Dermis microvascular lymphatic vessel endothelial cell (primary cell): ENCODE measurements at places on chromosomes 4 and X. TPM values are rescaled to one million over a fixed set of nuclear protein-coding genes. Genes with fewer than 3 reads are reported as not detected.

TMEM31 gene
- 0.13 TPM in 1 of 2 replicates, not detected in the other for total RNA-seq

RADX gene
- under 0.01 and 0.26 TPM in 2 replicates for total RNA-seq

TENM3 gene
- total RNA-seq = 10.3 and 43.6 TPM in 2 replicates

ADGRG4 gene
- under 0.01 TPM in 1 of 2 replicates, not detected in the other for total RNA-seq

FAAH2 gene
- total RNA-seq = 0.89 and 1.4 TPM in 2 replicates

WDR45 gene
- total RNA-seq = 16.0 and 18.7 TPM in 2 replicates

FAM47B gene
- not detected in 2 replicates for total RNA-seq

STPG2 gene
- 0.13 TPM in 1 of 2 replicates, not detected in the other for total RNA-seq

ADRA2C gene
- total RNA-seq = under 0.01 and 0.13 TPM in 2 replicates

TKTL1 gene
- total RNA-seq = under 0.01 TPM in 1 of 2 replicates, not detected in the other

MAGEA4 gene
- total RNA-seq = not detected in 2 replicates

GAGE1 gene
- total RNA-seq = not detected in 2 replicates

BEX2 gene
- 0.77 and 1.1 TPM in 2 replicates for total RNA-seq

IGFBP7 gene
- total RNA-seq = 598 and 1,706 TPM in 2 replicates

PNCK gene
- not detected in 2 replicates for total RNA-seq

DNA sequence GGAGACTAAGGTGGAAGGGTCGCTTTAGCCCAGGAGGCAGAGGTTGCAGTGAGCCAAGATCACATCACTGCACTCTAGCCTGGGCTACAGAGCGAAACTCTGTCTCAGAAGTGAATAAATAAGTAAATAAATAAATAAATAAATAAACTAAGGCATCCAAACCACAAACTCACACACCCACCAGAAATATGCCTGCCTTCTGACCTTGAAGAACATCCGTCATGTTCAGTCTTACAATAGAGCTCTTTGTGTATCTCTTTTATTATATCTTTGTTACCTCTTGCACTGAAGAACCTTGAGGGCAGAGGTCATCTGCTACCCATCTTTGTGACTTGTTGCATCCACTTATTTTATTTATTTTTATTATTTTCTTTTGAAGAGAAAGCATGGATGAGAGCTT is 71.6 kb downstream of the PRRG1 start:
- no peak for DNase-seq

- DNase-seq = no peak
Observed at GRCh38 chr4:164606478-164606877, 147.5 kb upstream of the SMIM31 start.

DNA sequence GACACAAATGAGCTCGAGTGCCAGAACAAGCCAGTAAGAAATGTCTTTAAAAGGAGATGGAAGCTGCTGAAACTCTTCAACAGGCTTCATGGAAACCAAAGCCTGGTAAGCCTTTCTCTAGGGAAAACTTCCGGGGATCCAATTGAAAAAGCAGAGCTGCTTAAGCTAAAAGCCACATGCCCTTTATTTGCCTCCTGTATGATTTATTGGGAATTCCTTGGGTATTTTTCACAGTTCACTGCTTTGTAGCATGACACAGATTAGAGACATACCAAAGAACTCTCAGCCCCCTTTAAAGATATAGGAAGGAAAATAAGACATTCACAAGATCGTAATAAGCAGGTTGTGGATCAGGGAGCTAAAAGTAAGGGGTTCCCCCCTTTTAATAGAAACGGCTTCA is 6.5 kb upstream of the ARHGAP6 start:
- DNase-seq = no peak

- no peak for DNase-seq
Observed at GRCh38 chr4:20378181-20378580, 126.5 kb downstream of the SLIT2 start.

GRCh38 chr4:87114245-87115062 is 106.0 kb downstream of the KLHL8 start:
- no peak for DNase-seq

- DNase-seq = peak; percentile 55
Observed at GRCh38 chr4:169492436-169493163, 119.8 kb downstream of the NEK1 start.

DNA sequence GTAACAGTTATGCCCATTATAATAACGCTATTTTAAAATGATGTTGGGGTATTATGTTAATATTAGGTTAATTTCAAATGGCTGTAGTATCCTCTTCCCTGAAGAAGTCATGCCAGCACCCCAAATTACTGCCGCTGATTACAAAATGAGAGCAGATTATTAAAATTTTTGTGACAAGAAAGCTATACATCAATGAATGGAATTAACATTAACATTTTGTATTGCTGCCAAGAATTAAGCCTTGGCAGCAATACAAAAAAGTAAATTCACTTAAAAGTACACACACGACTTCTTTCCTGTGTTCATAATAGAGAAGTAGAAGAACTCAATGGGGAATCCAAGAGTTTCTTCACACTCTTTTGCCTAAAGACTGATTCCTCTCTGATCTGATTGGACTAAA is 482.8 kb downstream of the STIM2 start:
- no peak for DNase-seq

GRCh38 chr4:139333046-139333445 is 30.8 kb upstream of the NDUFC1 start:
- DNase-seq = no peak

DNA sequence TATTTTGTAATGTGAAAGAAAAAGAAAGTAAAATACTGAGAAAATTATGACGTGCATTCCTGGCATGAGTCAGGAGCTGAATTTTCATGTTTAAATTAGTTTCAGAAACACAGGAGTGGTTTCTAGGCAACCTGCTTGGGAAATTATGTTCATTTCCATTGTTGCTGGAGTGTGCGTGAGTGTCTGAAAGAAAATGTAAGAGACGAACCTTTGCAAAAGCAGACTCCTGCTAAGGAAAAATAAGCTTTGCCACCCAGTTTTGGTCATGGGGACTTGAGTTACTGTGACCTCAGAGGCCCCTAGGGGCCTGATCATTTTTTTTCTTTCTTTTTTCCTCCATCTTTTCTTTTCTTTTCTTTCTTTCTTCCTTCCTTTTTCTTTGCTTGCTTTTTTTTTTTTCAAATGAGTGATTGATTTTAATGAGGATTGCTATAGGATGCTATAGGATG is 18.8 kb upstream of the CHRNA9 start:
- peak; percentile 93 for DNase-seq

DNA sequence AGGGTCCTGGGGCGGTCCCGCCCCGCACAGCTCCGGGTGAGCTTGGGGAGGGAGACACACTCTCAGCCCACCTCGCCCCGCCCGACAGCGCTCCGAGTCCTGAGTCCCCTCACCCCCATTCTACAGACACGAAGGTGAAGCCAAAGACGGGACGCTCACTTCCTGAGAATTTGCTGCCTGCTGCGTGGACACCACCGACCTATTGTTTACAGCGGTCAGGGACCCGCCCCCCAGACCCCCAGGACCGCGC is 796 bp upstream of the ZNF141 start:
- no peak for DNase-seq

GRCh38 chrX:129749069-129749468 is 10.3 kb downstream of the XPNPEP2 start:
- DNase-seq = no peak

DNA sequence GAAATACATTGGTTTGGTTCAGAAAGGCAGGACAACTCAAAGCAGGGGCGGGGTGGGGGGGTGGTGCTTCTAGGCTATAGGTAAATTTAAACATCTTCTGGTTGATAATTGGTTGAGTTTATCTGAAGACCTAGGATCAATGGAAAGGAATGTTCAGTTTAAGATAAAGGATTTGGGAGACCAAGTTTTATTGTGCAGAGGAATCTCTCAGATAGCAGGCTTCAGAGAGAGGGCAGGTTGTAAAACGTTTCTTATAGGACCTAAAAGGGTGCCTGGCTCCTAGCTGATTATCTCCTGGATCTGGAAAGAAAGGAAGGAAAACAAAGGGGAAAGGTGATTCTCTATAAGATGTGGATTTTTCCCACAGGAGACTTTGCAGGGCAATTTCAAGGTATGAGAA is 94.0 kb downstream of the TMEM47 start:
- no peak for DNase-seq

GRCh38 chr4:121139533-121140222 is 24.4 kb downstream of the TNIP3 start:
- DNase-seq = peak; percentile 82

DNA sequence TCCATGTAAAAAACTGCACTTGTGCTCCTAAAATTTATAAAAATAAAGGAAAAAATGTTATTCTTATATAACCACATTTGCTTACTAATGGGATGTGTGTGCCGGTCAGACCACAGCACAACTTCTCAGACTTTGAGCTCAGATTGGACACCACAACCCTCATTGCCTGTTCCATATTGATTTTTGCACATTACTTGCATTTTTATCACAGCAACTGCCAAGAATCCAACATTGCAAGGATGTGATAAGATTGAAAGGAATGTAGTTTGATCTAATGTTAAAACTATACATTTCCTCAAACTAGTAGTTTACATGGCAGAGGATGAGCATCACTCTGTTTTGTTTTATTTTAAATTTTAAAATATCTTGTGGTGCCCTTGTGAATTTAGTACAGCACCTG is 227.8 kb downstream of the KDR start:
- DNase-seq = no peak

GRCh38 chr4:56388306-56388705 is 1.0 kb upstream of the AASDH start:
- DNase-seq = no peak

- no peak for DNase-seq
Observed at GRCh38 chrX:109840585-109840984, 107.5 kb upstream of the ACSL4 start.

DNA sequence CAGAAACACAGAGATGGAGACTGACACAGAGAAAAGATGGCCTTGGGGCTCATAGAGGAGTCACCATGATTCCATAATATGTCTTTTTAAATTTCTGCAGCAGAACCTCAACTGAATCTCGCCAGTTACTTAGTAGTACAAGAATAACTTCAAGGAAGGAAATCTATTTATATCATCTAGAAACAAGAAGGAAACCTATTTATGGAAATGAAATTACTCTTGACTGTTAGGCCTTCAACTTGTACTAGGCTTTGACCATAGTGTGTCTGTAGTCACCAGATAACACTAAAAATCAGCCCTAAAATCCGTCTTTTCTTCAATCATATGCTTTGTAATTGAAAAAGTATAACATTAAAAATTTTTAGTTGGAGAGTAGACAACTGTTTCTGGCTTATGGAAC is 740.4 kb downstream of the TRIML1 start:
- DNase-seq = no peak

DNA sequence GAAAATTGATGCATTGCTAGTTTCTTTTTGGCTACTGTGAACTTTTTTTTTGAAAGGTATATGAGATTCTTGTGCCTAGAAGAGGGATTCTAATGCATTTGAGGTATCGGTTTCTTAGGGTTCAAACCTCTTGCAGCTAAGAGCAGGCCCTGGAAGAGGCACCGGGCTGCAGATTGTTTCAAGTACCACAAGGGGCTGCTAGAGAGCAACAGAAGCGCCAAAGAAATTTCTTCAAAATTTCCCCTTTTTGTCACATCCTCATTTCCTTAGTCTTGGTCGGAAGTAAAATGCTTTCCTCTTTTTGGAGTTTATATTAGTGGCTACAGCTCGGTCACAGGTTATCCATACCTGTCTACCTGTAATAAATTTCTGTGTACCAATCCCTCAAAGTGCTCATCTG is 89.8 kb downstream of the PDGFRA start:
- peak; percentile 10 for DNase-seq

GRCh38 chr4:146490106-146490505 is 31.6 kb downstream of the SLC10A7 start:
- no peak for DNase-seq

DNA sequence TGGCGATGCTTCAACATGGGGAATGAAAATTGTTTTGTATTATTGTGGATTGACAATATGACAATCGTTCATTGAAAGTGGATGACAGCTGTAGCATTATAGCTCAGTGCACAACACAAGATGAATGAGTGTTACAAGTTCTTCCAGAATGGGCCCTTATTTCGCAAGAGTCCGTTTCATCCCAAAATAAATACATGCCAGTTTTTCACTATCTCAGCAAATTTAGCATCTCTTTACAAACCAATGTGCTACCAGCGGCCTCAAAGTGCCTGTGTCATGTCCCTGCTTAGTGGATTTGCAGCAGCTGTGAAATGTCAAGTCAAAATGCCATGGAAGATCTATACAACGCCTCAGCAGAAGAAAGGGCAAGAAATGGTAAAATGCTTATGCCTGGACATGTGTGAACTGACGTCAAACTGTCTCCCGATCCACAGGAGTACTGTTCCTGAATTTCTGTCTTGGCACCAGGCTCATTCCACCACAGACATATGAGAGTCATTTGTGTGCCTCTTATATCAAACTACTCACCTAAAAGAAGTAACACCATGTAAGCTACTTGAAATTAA is 109.6 kb downstream of the MAML3 start:
- DNase-seq = no peak

DNA sequence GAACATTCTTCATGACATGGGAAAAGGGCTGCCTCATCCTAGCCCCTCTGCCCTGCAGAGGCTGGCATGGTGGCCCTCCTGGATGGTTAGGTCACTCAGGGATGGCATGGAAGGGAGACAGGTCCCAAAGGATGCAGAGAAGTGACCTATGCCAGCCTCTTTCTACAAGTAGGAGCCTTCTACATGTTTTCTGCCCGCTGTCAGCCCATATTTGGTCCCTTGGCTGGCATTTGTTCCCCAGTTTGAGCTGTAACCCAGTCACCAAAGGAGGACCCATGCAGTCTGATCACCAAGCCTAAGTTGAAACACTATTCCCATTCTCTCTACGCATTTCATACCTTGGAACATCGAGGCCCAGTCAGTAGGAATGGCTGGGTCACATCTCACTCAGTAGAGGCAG is 95.4 kb downstream of the PJA1 start:
- DNase-seq = no peak

GRCh38 chrX:56588397-56589188 is 25.2 kb downstream of the UBQLN2 start:
- DNase-seq = no peak
